Cardiac septum (tissue), 1 donor: ENCODE measurements at places on chromosomes 5 and 9. TPM values are rescaled to one million over a fixed set of nuclear protein-coding genes. Genes with fewer than 3 reads are reported as not detected.

GRCh38 chr9:131759017-131759647 is 19.3 kb upstream of the RAPGEF1 start:
- no peak for DNase-seq

GRCh38 chr5:135391869-135392255 is 7.2 kb downstream of the MACROH2A1 start:
- no peak for DNase-seq

- DNase-seq: no peak
Observed at GRCh38 chr5:35880156-35880555, 23.5 kb downstream of the IL7R start.

- DNase-seq: no peak
Observed at GRCh38 chr9:35342221-35342958, 147.5 kb upstream of the RUSC2 start.

DNA sequence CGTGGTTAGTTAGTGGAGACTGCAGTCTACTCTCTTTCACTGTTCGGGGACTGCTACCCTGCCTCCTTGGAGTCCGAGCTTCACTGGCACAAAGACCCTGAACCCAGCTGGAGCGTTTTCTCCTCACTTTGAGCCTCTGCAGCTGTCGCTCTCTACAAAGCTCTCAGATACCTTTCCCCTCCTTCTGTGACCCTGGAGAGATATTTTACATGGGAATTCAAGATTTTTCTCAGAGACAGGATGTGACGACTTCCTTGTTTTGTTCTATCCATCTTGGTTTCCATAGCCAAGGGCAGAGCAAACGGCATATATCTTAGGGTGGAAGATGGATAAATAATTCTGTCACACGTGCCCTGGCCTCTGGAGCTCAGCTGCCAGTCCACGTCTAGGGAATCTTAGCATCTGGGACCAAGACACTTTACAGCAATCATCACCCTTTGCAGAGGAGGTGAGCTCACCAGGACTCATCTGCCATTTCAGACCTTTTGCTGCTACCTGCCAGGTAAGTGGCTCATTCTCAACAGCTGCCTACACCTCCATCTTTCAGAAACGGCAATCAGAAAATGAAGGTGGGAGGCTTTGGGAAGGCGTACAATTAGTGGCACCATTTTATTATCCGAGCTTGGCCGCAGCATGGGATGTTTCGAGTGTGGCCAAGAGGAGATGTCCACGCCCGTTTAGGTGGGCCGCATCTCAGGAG is at the start of gene BTNL9:
TSS of gene BTNL9 (plus strand) at position 336 of the 700 bp plus-strand sequence. CDS start 5,224 bp downstream, outside the sequence.
- no peak for DNase-seq

DNA sequence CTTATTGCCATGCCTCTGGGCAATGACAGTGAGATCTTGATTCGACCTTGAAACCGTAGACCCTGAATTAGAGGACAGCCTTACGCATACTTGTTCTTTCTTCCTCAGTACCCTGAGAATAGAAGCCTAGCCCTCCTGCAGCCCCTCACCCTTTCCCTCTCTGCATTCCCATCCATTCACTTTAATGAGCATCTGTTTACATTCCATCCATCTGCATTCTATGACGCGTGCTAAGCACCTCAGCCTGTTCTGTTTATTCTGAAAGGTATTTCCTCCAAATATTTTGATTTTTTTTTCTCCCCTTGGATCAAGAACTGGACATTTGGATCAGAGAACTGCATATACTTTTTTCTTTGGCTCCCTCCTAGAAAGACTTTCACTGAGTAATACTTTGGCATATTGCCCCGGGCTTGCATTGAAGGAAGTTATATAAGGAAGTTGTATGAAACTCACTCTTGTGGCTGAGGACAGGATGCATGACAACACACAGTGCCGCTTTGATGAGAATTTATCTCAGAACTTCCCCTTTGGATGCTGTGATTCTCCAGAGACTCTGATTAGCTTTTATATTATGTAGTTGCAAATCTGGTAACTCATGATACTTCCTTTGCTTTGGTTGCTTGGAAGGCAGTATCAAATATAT is 15.7 kb downstream of the TMEM8B start:
- no peak for DNase-seq

DNA sequence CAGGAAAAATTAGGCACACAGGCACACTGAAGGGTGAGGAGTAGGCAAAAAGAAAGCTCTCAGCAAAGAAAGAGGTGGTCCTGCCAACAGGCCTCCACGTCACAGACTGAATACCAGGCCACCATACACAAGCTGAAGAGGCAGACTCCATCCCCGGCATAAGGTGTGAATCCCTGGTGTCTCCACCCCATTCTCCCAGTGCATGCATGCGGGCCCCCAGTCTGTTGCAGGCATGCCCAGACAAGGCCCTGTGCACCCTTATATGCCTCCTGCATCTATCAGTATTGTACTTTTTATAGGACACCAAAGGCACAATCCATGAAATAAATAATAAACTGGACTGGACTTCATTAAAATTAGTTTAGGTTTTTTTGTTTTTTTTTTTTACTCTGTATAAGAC is 73.1 kb downstream of the RGMB start:
- no peak for DNase-seq

DNA sequence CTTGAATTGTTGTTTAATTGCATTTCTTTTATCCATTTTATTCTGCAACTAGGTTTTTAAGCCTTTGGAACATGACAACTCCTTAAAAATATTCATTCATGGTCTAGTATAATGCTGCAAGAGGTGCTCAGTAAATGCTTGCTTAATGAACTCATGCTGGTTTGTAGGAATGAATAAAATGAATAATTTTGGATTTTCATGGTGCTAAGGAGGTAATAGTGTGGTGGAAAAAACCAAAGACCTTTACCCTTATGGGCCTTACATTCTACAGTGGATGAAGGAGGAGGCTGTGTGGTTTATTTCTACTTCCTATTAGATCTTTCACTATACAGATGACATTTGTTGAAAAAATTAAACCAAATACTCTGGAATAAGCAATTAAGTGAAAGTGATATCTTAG is 43.4 kb downstream of the LRRTM2 start:
- DNase-seq: no peak

GRCh38 chr9:84698323-84698722 is 28.8 kb downstream of the NTRK2 start:
- DNase-seq: no peak

- no peak for DNase-seq
Observed at GRCh38 chr9:33288828-33289483, 1.4 kb upstream of the NFX1 start.

- no peak for DNase-seq
Observed at GRCh38 chr5:120630550-120630949, 166.4 kb downstream of the PRR16 start.

DNA sequence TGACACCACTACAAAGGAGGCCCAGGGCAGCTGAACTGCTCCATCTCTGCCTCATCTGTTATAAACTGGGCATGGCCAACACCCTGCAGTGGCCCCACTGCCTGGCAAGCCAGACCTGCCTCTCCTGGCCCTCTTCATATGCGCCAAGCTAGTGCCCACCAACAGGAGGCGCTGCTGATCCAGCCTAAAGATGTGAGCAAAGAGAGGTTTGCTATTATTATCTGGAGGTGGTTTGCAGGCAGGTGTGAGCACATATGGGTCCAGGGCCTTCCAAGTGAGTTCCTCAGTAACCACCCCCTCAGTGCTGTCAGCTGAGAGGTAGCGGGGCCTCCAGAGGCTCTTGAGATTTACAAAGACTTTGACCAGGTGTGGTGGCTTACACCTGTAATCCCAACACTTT is 232.2 kb downstream of the SYK start:
- DNase-seq: no peak

- no peak for DNase-seq
Observed at GRCh38 chr5:120848883-120849282, 384.8 kb downstream of the PRR16 start.

GRCh38 chr9:99073985-99074901 is 30.7 kb upstream of the TGFBR1 start:
- no peak for DNase-seq

- DNase-seq: no peak
Observed at GRCh38 chr5:36593867-36594266, 12.5 kb upstream of the SLC1A3 start.

DNA sequence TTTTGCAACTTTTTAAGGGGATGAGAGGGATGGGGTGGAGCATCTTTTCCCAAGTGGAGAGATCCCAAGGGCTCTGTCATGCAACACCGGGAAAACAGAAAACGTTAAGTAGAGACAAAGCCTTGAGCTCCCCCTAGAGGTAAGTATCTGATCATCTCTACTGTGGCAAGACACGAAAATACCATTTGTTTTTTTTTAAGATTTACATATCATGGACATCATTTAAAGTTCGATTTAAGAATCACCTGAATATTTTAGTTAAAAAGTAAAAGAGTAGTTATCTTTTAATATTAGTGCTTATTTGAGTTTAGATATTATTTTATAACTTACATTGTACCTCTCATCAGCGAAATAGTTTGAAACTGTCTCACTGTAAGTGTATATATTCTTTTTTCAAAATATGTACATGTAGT is 200.4 kb downstream of the LRRC70 start:
- DNase-seq: no peak

GRCh38 chr5:94503677-94504076 is 114.7 kb downstream of the KIAA0825 start:
- DNase-seq: no peak

GRCh38 chr5:10789726-10790125 is 28.7 kb upstream of the DAP start:
- no peak for DNase-seq

DNA sequence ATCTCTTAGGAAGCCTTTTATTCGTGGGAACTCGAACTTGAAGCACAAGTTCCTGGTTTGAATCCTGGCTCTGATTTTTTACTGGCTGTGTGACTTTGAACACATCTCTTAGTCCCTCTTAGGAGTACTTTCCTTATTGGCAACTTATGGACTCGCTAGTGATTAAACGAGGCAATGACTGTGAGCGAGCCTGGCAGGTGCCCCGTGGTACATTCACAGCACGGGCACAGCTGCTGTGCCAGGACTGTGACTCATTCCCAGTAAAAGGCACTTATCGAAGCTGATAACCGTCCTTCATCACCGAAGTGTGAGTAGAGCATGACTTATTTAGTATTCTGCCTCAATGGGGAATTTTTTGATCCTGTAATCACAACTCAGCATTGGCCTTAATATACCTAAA is 22.7 kb downstream of the CFAP90 start:
- DNase-seq: no peak

GRCh38 chr5:53607886-53608285 is 47.4 kb downstream of the NDUFS4 start:
- no peak for DNase-seq

GRCh38 chr5:43514025-43514424 is 923 bp downstream of the C5orf34 start:
- no peak for DNase-seq

DNA sequence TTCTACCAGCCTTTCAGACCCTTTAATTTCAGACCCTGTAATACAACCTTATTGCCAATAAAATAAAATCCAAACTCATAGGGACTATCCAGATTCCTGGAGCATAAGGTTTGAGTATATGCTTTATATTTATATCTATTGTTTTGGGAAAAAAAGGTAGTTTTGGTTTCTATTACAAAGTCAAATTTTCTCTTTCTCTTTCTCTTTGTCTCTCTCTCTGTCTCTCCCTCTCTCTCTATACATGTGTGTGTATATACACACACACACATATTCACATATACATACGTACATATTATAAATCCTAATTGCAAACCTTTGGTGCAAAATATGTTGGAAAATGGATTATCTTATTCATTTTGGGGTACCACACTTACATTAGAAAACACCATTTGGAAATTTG is 39.0 kb downstream of the TMEM232 start:
- DNase-seq: no peak

- no peak for DNase-seq
Observed at GRCh38 chr5:160643616-160644240, 208.3 kb downstream of the ATP10B start.

GRCh38 chr5:124341066-124341858 is 405.2 kb downstream of the ZNF608 start:
- DNase-seq: no peak

DNA sequence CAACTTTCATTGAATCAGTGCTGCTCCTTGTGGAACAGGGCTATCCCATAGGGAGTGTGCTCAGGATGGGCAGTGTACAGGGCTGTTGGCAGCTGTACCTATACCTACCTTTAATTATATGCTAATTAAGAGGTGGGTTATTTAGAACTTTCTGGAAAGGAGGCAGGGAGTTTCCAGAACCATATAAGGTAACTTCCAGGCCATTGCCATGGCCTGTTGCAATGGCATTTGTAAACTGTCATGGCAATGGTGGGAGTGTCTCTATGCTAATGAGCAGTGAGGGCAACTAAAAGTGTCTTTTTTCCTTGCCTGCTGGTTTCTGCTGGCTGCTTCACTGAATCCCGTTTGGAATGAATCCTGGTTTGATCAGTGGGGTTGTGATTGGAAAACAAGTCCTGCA is 2.3 kb upstream of the ARHGAP26 start:
- no peak for DNase-seq

DNA sequence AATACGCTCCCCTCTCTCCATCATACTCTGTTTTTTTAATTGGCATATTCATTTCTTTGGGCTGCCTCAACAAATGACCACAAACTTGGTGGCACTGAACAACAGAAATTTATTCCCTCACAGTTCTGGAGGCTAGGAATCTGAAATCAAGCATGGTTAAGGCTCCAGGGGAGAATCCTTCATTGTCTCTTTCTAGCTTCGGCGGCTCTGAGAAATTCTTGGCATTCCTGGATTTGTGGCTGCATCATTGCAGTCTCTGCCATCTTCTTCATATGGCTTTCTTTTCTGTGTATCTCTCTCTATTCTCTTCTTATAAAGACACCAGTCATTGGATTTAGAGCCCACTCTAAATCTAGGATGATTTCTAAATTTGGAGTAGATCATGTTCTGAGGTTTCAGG is 10.9 kb upstream of the SLC24A2 start:
- DNase-seq: no peak

Gene RAD17
- total RNA-seq: 22.0 TPM

Gene ROR2
- 0.65 TPM for total RNA-seq

Gene IL5
- not detected for total RNA-seq

Gene CEP72
- total RNA-seq: 0.86 TPM

Gene NME5
- 2.0 TPM for total RNA-seq

Gene FRRS1L
- 0.81 TPM for total RNA-seq

Gene RGMB
- total RNA-seq: 14.4 TPM

Gene C9orf153
- total RNA-seq: not detected

Gene EGFLAM
- 6.3 TPM for total RNA-seq

Gene PCDHB5
- 3.2 TPM for total RNA-seq

Gene LRRC19
- not detected for total RNA-seq

Gene SOX30
- 0.13 TPM for total RNA-seq

Gene LHX6
- total RNA-seq: 10.8 TPM
